Lung (tissue), 17 donors: ENCODE measurements at places on chromosomes 11 and 22.
A peak's percentile ranks its signal among the peaks of the same experiment; 100 is the strongest.

GRCh38 chr11:114783805-114784204, 105.5 kb downstream of the NXPE2 start:
- DNase-seq: no peak

DNA sequence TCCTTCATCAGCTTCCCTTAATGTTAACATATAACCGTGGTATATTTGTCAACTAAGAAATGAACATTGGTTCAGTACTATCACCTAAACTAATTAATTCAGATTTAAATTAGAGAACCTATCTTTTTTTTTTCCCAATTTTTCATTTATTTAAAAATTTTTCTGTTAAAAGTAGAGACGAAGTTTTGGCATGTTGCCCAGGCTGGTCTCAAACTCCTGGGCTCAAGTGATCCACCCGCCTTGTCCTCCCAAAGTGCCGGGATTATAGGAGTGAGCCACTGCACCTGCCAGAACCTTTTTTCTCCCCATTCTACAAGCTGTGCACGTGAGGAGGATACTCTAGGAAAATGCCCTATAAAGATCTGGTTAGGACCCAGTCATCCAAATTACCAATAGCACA, 3.6 kb downstream of the EI24 start:
- no peak for DNase-seq

- no peak for DNase-seq
These were observed 454.4 kb downstream of the NTM start for GRCh38 chr11:131824771-131825170.

- no peak for DNase-seq
These were observed 28.6 kb downstream of the KIAA1671 start for GRCh38 chr22:24981066-24981465.

DNA sequence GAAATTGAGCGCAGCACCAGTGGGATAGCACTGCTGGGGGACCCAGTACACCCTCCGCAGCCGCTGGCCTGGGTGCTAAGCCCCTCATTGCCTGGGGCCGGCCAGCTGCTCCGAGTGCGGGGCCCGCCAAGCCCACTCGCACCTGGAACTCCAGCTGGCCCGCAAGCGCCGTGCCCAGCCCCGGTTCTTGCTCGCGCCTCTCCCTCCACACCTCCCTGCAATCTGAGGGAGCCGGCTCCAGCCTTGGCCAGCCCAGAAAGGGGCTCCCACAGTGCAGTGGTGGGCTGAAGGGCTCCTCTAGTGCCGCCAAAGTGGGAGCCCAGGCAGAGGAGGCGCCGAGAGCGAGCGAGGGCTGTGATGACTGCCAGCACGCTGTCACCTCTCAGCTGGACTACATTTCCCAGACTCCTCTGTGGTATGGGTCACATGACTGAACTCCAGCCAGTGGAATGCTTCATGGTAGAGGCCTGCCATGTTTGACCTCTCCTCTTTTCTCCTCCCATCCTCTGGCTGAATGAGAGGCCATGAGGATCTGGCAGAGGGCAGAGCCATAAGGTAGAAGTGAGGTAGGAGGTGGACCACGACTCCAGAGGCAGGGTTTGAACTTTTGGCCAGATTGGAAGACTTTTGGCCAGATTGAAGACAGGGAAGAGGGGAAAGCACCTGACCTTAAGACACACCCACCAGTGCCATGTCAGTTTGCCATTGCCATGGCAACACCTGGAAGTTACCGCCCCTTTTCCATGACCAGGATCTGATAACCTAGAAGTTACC, 6.2 kb downstream of the MRGPRD start:
- no peak for DNase-seq

DNA sequence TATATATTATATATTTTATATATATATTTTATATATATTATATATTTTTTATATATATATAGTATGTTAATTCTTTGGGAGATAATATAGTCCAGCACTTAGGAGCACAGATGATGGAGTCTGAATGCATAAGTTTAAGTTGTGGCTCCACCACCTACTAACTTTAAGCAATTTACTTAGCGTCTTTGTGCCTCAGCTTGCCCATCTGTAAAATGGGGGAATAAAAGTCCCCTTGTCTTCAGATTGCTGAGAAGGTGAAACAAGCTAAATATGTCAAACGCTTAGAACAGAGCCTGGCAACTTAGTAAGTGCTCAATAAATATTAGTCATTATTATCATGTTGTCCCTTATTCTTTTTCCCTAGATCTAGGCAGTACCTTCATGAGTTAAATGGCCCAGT, 27.5 kb downstream of the DSCAML1 start:
- DNase-seq: no peak

DNA sequence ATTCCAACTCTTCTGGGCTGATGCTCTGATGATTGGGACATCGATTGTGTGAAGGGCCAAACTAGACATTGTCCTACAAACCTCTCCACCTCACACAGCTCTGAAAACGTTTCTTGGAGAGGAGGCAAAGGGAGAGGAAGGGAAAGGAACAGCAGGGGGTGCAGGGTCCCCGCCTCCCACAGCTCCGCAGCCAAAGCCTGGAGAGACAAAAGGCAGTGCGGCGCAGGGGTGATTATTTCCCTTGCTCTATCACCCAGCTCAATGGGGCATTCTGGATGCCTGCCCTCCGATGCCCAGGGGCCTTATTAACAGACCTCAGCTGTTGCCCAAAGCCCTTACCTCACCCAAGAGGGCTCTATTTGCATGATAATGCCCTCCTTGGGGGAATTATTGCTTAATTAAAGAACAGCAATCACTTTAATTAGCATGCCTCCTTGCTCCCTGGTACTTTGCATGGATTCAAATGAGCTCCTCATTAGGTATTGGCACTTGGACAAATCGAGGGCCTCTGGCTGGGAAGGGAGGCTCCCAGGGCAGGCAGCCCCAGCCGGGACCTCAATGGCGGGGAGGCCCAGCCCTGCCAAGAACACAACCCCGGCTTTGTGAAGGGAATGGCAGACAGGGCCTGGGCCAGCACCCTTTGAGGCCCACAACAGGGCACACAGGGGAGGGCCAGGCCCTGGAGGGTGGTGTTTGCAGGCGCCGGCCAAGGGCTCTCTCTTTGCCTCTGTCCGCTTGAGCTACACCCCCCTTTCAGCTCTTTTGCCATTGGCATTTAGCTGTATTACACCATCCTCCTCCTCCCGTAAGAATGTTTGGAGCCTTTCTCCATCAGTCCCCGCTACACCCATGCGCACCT, 19.8 kb upstream of the CDON start:
- DNase-seq: peak; percentile 40

- no peak for DNase-seq
These were observed 36.1 kb downstream of the RRP8 start for GRCh38 chr11:6567371-6567745.

DNA sequence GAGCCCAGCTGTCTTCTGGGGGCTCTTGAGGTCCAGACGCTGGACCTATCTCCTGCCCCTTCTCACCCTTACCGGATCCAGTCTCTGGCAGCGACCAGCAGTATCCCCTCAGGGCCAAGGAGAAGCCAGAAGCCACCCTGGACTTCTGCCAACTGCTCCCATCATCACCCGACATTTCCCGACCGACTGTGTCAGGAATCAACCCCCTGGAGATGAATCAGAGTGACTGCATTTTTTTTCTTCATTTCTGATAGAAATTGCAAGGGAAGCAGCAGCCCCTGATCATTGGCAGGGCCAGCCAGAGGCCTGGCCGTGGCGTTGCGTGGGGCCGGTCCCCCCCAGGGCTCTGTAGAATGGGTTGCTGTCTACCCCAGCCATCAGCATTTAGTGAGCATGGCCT, 5.2 kb upstream of the LIF start:
- DNase-seq: peak; percentile 64

GRCh38 chr22:37167176-37167980, 17.7 kb upstream of the IL2RB start:
- DNase-seq: no peak

DNA sequence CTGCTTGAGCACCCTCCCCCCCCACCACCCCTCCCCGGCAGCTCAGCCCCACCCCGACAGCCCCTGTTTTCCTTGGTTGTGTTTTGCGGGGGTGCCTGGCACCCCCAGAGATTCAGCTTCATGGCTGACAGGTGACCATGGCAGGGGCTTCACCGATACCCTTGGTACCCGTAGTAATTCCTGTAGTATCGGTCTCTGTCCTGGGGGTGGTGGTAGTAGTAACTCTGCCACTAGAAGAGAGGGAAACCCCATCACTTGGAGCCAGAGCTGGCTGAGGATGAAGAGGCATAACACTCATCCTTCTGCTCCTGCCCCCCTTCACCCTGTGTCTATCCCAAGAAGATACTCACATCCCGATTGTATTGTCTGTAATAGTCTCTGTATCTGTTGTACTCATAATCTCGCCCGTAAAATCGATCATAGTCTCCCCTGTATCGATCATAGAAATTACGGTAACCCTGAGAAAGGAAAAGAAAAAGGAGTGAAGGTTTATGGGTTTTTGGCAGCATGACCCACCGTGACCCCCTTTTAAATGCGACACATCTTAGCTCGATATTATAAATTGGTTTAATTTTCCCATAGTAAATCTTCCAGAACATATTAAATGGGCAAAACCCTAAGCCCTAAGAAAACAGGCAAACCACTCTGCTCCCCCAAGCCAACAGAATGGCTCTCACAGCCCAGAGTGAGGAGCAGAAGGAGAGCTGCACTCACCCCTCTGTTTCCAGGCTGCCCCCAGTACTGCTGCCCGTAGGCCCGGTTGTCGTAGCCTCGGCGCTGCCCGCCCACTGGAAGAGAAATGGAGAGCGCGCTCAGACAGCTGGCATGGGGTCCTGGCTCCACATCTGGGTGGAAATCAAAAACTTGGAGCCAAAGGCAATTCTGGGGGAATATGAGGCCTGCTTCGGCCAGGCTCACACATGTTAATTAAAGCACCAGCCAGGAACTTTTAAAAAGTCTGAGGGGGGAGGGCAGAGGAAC, 8.0 kb downstream of the GNG3 start:
- no peak for DNase-seq

DNA sequence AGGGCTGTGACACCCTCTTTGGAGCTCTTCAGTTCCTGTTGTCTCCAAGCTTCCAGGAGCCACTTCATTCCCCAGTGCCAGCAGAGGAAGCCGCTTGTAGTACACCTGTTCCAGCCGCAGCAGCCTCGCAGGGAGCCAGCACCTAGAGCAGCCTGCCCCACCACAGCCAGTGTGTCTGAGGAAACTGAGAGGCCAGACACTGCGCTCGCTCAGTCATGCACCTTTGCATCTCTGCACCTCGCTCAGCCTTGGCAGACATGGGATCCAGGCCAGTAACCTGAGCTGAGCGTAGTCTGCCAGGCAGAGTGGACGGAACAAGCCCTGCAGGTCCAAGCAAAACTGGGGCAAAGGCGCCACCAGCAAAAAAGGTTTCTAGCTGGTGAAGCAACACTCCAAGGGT, 1072.1 kb downstream of the JRKL start:
- no peak for DNase-seq

DNA sequence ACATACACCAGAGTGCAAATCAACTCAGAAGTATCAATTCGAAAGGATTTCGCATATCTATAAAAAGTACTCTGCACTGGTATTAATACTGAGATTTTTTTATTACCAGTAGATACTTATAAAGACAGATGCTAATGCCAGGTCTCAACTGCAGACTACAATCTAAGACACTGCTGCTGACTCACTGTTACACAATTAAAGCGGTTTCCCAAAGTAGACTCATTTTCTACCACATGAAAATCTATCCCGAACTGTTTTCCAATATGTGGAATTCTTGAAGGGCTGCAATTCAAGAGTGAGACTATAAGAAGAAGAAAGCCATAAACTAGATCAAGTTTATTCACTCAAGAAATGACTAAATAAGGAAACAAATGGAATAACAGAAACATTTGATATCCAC, 57.2 kb upstream of the ARHGAP32 start:
- no peak for DNase-seq

DNA sequence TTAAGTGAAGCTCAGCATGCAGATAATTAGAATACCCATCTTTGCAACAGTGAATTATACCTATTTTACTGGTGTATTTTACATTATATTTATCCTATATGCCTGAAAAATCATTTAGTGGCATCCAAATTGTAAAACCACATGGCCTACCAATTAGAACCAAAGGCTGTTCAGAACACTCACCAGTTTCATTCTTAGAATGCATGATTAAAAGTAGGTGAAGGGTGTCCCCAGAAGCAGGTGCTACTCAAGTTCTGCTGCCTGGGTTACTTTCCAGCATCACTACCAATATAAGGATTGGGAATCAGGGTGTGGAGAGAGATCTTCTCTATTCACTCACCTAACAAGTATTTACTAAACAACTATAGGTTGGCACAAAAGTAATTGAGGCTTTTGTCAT, 103.3 kb downstream of the SGSM3 start:
- no peak for DNase-seq

GRCh38 chr11:108403052-108403451, 64.3 kb downstream of the C11orf65 start:
- DNase-seq: no peak

GRCh38 chr11:34567733-34568132, 53.2 kb upstream of the EHF start:
- DNase-seq: no peak

GRCh38 chr11:66868726-66869566, 12.1 kb downstream of the LRFN4 start:
- DNase-seq: no peak

- no peak for DNase-seq
These were observed 1110.5 kb downstream of the TBC1D22A start for GRCh38 chr22:47872761-47873535.

DNA sequence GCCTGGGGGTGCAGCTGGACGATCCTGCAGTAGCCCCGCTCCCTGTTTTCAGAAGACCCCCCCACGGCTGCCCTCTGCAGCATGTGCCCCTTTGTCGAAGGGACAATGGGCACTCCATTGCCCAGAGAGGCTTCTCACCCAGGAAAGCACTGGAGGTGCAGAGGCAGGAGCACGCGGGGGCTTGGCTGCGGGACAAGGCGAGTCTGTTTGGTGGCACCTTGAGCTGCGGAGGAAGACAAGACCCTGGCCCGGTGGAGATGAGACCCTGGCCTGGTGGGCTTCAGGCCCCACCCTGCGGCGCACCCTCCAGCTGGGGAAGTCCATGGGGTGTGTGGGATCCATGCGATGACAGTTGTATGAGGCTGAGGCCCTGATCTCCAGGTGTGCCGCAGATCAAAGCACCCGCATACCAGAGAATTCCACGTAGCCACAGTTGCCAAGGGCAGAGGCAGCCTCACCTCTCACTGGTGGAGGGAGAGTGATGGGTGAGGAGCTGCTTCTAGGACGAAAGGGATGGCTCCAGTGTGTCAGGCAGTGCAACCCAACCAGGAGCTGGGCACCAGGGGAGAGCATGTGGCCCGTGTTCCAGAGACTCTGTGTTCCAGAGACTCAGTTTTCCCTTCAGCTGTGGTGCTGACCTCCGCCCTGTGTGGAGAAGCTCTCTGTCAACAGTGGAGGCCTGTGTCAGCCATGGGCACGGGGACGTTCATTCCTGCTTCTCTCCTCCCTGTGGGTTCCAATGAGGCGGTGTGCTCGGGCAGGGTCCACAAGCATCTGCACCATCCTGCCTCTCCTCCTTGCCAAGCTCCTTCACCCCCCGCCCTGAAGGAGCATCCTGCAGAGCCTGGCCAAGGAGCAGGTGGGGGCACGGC, 10.0 kb downstream of the TBX1 start:
- DNase-seq: no peak
